Renal pelvis (tissue), 12 donors: ENCODE measurements at places on chromosomes 5 and 9. TPM values are rescaled to one million over a fixed set of nuclear protein-coding genes. Genes with fewer than 3 reads are reported as not detected.
A peak's percentile ranks its signal among the peaks of the same experiment; 100 is the strongest.

DNA sequence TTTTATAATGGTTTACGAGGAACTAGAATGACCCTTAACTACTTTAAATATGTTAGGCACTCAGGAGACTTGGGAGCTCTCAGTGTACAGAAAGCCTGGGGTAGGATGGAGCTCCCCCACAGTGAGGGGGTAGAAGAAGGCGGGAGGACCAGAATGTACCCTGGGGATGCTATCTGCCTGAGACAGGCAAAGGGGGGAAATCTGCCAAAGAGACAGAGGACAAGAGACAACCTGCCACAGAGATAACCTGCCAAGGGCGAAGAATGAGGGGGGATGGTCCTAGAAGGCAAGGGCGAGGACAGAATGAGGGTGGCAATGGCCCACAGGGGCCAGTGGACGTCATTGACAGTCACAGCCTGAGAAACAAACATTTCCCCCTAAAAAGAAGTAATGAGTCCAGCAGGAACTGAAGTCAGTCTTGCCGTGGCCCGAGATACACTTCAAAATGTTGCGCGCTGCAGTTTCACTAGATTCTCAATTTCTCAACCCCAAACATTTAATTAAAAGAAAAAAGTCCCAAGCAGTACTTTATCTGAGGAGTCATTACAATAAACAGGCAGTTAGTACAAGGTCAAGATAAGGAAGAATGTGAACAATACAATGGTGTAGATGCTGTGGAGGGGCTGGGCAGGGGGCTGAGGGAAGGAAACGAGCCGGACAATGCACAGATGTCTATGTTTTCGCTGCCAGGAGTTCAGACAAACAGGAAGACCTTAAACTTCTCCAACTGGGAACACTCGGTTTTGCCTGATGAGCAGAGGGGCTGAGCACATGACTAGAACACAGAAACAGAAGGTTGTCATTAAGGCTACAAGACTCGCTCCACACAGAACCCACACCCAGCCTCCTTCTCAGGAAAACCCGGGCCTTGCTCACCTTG, 125.0 kb downstream of the LHFPL2 start:
- no peak for DNase-seq

GRCh38 chr9:104869811-104870210, 58.1 kb downstream of the ABCA1 start:
- no peak for DNase-seq

DNA sequence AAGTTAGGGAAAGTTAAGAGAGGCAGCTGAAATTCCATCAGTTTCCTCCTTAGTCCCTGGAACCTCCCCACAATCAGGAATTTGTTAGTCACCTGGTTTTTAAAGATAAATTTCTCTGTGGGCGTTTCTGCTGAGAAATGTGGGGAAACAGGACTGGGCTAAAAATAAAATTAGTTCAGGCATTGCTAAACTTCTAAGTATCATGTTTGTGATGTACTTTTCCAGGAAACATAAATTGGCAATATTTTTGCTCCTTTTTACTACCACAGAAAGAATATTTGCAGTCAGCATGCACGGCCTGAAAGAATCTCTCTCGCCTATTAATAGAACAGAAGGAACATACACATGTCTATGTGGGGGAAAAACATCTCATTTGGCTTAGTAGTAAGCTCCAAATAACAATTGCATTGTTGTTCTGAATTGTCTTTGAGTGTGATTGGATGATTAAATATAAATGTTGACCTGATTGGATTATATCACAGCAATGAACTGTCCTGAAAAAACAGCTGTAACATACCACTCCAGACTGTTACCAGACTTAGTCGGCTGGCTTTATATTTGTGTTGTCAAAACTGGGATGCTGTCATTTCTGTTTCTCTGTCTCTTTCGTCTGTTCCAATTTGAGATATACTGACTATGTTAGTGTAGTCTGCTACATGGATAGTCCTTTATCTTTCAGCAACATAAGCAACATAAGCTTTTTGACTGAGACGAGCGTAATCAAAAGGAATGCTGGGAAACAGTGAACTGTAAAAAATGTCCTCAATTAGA, 12.9 kb downstream of the TJP2 start:
- no peak for DNase-seq

DNA sequence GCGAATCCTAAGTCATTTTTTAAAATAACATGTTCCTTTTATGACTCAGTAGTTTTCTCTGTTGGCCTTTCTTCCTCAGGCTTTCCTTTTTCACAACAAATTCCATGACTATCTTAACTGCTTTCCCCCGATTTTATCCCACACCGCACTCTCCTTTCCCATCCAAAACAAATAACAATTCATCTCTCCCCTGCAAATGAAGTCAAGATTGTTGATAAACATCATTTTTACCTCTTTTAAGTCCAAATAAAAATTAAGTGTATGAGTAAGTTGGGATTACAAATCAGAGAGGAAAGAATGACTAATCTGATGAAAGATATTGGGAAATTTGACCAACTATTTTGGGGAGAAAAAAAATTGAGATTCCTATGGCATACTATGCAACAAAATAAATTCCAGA, 47.3 kb downstream of the SEC61B start:
- no peak for DNase-seq

DNA sequence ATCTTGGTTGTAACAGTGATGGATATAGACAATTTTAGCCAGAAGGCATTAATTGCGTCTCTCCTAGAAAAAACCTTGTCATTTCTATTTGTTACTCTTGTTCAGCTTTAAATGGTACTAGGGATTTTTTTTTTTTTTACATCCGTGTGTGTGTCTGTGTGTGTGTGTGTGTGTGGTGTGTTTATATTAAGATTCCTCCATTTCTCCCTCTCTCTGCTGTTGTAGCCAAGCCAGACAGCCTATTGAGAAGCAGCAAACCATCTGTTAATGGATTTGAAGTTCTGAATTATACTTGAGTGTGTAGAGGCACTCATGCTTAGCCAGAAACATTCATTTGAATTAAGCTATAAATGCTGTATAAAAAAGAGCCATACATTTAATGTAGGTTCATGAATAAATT, 72.3 kb downstream of the SLF1 start:
- DNase-seq: peak; percentile 48

- no peak for DNase-seq
Observed at GRCh38 chr5:89954916-89955315, 454.6 kb downstream of the CETN3 start.

- DNase-seq: no peak
Observed at GRCh38 chr5:52998552-52999313, 9.6 kb downstream of the ITGA2 start.

GRCh38 chr9:130877300-130877699, 19.3 kb downstream of the QRFP start:
- no peak for DNase-seq

GRCh38 chr5:144237851-144238250, 67.2 kb downstream of the KCTD16 start:
- no peak for DNase-seq

DNA sequence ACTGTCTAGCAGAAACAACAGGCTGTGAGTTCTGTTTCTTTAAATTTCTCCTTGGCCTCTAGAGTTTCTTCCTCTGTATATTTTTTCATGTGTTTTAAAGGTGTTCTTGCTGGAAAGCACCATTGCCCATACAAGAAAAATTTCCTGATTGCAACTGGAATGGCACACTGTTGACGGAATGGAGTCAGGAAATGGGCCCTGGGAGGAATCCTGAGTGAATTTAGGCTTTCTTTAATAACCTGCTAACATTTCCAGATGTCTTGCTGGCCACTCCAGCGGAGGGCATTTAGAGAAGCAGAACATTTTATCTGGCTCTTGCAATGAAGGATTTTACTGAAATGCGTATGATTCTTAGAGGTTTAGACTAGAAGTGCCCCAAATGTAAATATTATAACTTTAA, 736.3 kb downstream of the TAF11L14 start:
- no peak for DNase-seq

- DNase-seq: no peak
Observed at GRCh38 chr9:4936823-4937222, 48.2 kb upstream of the JAK2 start.

DCAF12 gene
- 61.3 TPM for polyA plus RNA-seq
